ENCODE measurements at places on chromosomes 4 and X. TPM values are rescaled to one million over a fixed set of nuclear protein-coding genes. Genes with fewer than 3 reads are reported as not detected.

Gene LPAR4
- not detected for polyA plus RNA-seq

Gene TMPRSS11B
- not detected for polyA plus RNA-seq

Gene SULT1E1
- not detected for polyA plus RNA-seq

Gene TBC1D9
- 59.4 TPM for polyA plus RNA-seq

Gene MUC7
- polyA plus RNA-seq: not detected

Gene EDA2R
- not detected for polyA plus RNA-seq

Gene GAGE12J
- not detected for polyA plus RNA-seq

Gene ATP7A
- 4.1 TPM for polyA plus RNA-seq

Gene ARHGAP6
- 0.97 TPM for polyA plus RNA-seq

Gene GUCY1B1
- 0.31 TPM for polyA plus RNA-seq

Gene SEL1L3
- polyA plus RNA-seq: 174 TPM

Gene NPY1R
- polyA plus RNA-seq: not detected

Gene PHF8
- 13.6 TPM for polyA plus RNA-seq

Gene TEX11
- not detected for polyA plus RNA-seq

Gene PROM1
- not detected for polyA plus RNA-seq

Gene TASL
- polyA plus RNA-seq: 39.3 TPM

All from IgD-negative memory B cell (primary cell).